ENCODE measurements at places on chromosomes 1 and 21. TPM values are rescaled to one million over a fixed set of nuclear protein-coding genes. Genes with fewer than 3 reads are reported as not detected.
A peak's percentile ranks its signal among the peaks of the same experiment; 100 is the strongest.

DNA sequence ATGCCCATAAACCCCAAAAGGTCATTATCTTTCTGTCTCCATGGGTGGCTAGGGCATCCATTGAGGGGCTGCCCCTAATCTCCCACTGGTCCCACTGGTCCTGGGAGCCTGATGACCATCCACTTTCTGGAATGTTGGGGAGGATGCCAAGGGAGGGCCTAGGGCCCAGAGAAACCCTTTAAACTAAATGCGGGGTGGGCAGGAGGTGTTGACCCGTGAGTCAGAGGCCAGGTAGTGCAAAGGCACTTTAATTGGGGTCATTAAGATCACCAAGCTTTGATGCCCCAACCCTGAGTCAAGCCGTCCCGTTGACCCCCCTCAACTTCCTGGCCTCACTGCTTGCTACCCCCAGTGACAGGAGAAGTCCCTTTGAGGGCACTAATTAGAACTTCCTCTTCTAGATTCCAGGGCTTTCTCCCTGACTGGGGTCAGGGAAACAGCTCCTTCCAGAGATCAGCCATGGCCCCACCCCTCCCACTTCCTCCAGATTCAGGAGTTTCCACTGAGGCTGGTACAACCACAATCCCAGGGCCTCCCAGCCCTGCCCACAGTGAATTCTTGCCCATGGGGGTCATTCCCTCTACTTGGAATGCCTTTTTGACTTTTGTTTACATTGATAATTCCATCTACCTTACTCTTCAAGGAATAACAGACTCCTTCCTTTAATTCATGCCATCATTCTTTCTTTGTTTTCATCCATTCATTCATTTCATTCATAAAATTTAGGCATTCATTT, 15.5 kb upstream of the SERINC2 start:
- no peak for DNase-seq

- DNase-seq: peak; percentile 56
Observed at GRCh38 chr21:42019101-42019605, 9.0 kb upstream of the ZBTB21 start.

- no peak for DNase-seq
Observed at GRCh38 chr1:81305997-81306452, 494.7 kb upstream of the ADGRL2 start.

The ARTN gene
- total RNA-seq: 0.91 TPM

The AJAP1 gene
- total RNA-seq: 2.3 TPM

The PCSK9 gene
- 0.24 TPM for total RNA-seq
